ENCODE measurements at places on chromosomes 16 and 17.

DNA sequence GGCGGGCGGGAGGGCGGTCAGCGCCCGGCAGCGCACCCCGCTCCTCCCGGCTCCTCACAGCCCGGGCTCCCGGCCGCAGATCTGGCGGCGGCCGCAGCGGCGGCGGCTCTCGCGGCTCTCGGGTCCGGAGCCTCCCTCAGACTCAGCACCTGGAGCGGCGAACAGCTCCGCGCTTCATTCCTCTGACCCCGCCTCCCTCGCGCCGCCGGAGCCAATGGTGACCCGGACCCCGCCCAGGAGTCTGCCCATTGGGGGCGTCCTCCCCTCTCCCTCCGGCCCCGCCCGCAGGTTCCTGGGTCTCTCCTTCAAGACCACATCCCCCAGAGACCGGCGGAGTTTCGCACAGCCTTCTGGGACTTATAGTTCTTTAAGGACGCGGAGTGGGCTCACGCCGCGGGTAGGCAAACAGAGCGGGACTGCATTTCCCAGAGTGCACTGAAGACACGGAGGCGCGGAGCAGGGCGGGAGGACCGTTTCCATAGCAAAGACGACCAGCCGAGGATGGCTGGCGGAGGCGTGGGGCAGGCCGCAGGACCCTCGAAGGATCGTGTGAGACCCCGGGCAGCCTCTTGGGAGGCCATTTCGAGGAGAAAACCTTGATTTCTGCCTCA is at the start of gene SMPD3:
SMPD3 (minus strand) TSS at position 149 of the 611 bp plus-strand sequence. CDS start 76,327 bp downstream, outside the sequence.
- peak; percentile 100 for DNase-seq

GRCh38 chr16:57358527-57359095 is at the start of gene CCL22:
TSS of gene CCL22 (plus strand) at chr16:57358783. CDS start at chr16:57358817, 34 bp downstream.
- DNase-seq = no peak

- no peak for DNase-seq
These were observed 35.7 kb downstream of the GNAO1 start for GRCh38 chr16:56226845-56227525.

DNA sequence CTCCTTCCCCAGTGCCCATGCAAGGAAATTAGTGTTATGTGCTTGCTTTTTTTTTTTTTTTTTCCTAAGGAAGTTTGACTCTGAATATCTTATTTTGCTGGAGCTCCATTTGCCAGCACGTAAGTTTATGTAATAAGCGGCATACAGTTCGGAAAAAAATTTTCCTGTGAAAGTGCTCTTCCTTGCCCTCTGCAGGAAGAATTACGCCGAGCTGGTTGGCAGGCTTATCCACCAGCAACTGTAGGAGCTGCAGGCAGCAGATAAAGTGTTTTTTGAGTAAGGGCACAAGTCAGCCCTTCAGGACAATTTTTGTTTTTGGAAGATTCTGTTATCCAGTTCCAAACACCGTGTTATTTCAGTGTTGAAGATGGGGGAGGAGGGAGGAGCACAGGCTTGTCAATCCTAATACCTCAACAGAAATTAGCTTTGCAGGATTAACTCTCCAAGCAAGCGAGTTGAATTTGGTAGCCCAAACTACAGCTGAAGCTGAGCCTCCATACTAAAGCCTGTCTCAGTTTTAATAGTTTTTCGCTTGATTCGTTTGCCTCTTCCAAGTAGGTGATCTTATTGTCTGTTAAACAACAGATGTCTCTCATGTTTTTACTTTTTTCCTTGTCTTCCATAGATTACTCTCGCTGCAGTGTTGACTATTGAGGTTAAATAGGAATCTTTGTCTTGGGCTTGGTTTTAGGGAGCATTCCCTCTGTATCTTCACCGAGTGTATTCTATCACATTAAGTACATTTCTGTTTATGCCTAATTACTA is 1.1 kb downstream of the SPECC1 start:
- DNase-seq = peak; percentile 87

- DNase-seq = no peak
These were observed 1.4 kb upstream of the HS3ST3B1 start for GRCh38 chr17:14299280-14300141.

- no peak for DNase-seq
These were observed 2.5 kb upstream of the ABCC12 start for GRCh38 chr16:48158296-48158695.
